ENCODE measurements at places on chromosomes 1 and 21. TPM values are rescaled to one million over a fixed set of nuclear protein-coding genes. Genes with fewer than 3 reads are reported as not detected.

The SLC26A9 gene
- total RNA-seq: not detected

The FBXO2 gene
- total RNA-seq: 6.1 TPM

The AMY1C gene
- total RNA-seq: not detected

The RHBDL2 gene
- not detected for total RNA-seq

The DSTYK gene
- total RNA-seq: 8.1 TPM

The SHISAL2A gene
- not detected for total RNA-seq
